Foreskin keratinocyte (primary cell): ENCODE measurements at places on chromosomes 2 and 18. TPM values are rescaled to one million over a fixed set of nuclear protein-coding genes. Genes with fewer than 3 reads are reported as not detected.

DNA sequence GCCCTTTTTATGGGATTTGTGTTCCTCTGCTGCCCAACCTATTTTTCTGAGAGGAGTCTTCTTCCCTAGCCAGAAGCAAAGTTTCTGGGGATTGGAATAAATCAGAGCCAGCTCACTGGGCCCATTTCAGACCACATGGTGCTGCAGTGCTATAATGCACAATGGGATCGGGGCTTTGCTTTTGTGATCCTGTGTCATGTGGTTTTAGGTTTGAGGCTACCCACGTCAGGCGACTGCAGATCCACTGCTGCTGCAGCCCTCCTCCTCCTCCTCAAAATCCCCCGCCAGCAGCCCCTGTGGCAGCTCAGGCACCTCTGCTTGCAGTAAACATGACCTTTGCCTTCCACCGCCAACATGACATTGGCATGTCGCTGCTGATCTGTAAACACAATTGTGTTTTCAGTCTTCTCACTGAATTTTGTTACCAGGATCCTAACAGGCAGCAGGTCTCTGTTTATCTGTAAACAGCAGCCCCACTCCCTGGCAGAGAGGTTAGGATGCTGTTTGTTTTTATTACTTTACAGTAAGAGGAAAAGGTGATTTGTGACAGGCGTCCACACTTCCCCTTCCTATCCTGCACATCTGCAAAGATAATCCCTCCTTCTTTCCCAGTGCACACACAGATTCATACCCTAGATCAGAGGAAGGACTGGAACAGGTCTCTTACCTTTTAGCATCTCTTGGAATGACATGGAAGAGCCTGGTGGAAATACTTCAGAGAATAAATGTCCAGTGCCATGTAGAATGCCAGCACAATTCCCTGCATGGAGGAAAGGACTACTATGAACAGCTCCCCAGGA is 130.8 kb downstream of the FOXI3 start:
- no peak for DNase-seq

DNA sequence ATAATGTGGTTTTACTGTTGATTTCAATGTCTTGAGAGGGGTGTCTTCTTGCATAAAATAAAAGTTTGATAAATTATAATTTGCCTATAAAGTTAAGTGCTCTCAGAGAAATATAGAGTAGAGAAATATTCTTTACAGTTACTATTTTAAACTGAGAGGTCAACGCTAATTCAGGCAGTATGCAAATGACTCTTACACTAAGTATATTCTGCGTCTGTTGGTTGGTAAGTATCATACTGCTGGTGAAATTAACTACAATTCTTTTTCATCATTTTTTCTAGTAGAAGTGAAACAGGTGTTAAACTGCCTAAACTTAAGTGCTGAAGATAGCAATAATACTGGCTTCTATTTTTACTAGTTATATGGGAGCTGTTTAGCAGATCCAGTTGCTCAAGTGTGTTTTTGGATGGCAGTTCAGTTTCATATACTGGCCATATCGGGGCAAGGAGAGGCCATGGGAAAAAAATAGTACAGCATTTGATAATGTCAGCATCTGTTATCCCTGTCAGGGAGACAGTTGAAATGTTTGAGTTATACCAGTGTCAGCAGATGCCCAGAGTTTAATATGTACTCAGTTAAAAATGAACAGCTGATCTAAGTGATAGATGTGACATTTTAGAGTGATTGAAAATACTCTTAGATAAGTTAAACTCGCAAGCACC is 86.2 kb downstream of the MIB1 start:
- DNase-seq = no peak

Gene GRB14
- polyA plus RNA-seq = 1.5 and 2.5 TPM in 2 replicates

Gene MOCOS
- 1.4 and 4.3 TPM in 2 replicates for polyA plus RNA-seq

Gene AQP4
- polyA plus RNA-seq = not detected in 2 replicates

- DNase-seq = no peak
Observed at GRCh38 chr2:65420712-65421431, 11.5 kb downstream of the SPRED2 start.

- DNase-seq = no peak
Observed at GRCh38 chr2:239222706-239223309, 178.0 kb downstream of the HDAC4 start.

DNA sequence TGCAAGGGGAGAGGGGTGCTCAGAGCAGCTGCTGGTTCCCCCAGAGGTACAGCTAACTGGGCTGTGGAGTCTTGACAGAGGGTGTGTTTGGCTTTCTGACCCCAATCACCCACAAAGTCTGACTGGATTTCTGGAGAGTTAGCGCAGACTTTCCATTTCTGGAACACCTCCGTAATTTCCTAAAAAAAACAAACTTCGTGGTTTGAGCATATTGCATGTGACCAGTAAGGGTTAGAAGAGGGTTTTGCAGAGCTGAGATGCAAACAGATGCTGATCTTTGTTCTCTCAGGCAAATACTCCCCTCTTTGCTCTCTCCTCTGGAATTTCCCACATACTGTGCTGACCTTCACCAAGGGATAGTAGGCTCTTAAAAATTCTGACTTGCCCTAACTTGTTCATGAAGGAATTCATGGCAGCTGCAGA is 44.5 kb upstream of the TMEM247 start:
- DNase-seq = peak; percentile 65

GRCh38 chr2:158837645-158838044 is 42.5 kb downstream of the DAPL1 start:
- DNase-seq = no peak

DNA sequence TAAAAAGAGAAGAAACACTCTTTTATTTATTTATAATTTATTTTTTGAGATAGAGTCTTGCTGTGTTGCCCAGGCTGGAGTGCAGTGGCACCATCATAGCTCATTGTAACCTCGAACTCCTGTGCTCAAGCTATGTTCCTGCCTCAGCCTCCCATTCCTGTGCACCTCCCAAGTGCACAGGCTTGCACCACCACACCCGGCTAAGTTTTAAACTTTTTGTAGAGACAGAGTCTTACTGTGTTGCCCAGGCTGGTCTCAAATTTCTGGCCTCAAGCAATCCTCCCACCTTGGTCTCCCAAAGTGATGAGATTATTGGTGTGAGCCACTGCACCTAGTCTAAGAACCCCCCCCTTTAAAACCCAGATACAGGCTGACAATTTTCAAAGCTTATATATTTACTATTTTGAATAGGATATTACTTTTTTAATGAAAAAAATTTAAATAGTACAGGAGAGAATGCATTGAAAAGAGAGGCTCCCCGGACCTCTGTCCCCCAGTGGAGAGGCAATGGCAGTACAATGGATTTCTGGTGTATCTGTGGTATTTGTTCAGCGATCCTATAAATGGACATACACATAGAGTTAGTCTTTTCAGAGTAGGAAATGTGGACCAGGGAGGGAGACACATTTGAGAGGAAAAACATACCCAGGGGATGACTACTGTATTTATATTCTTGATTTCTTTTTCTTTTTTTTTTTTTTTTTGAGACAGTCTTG is 48.1 kb upstream of the CNOT11 start:
- no peak for DNase-seq
